ENCODE measurements at places on chromosomes 13 and 19. TPM values are rescaled to one million over a fixed set of nuclear protein-coding genes. Genes with fewer than 3 reads are reported as not detected.
A peak's percentile ranks its signal among the peaks of the same experiment; 100 is the strongest.

The SULT2A1 gene
- not detected for polyA plus RNA-seq

The LRRC63 gene
- 0.03 TPM for polyA plus RNA-seq

- DNase-seq, result no peak
Observed at GRCh38 chr19:1149259-1150045, 24.6 kb downstream of the SBNO2 start.

The GPC6 gene
- polyA plus RNA-seq, result 3.4 TPM

- no peak for DNase-seq
Observed at GRCh38 chr19:55593096-55593772, 6.1 kb downstream of the FIZ1 start.

- peak; percentile 61 for DNase-seq
Observed at GRCh38 chr13:102983496-102983895, 82.7 kb downstream of the SLC10A2 start.

- no peak for DNase-seq
Observed at GRCh38 chr13:66071029-66071428, 1159.1 kb downstream of the PCDH9 start.

GRCh38 chr13:99955107-99955746, 16.3 kb downstream of the ZIC5 start:
- DNase-seq, result no peak

- DNase-seq, result no peak
Observed at GRCh38 chr13:38440666-38441065, 91.0 kb downstream of the UFM1 start.

DNA sequence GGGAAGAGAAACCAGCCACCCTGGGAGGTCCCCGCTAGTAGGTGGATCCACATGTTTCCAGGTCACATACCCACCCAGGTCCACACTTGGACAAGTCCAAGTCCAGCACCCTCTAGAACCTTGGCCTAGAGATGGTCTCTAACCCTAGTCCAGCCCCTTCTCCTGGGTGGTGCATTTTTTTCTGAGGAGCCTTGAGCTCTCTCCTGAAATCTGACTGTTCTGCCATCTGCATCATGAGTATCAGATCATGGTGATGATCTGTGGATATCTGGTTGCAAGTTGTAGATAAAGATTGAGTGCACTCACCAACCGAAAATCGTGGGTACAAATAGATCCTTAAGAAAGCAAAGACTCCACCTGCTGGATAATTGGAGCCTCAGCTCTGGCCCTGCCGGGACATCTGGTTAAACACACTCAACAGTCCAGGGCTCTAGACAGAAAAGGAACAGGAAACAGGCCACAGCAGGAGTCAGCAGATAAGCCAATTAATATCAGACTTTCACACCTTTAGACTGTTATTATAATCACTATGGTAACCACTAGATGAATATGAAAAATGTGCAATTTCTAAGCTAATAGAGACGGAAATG, 41.1 kb downstream of the GPR12 start:
- no peak for DNase-seq

- DNase-seq, result no peak
Observed at GRCh38 chr13:65112531-65112941, 2117.6 kb downstream of the PCDH9 start.

- DNase-seq, result peak; percentile 89
Observed at GRCh38 chr13:44436589-44437337, 63.1 kb downstream of the SERP2 start.

The KIRREL2 gene
- polyA plus RNA-seq, result 0.02 TPM

The FPR1 gene
- 1.2 TPM for polyA plus RNA-seq

The CEACAM4 gene
- polyA plus RNA-seq, result not detected

- DNase-seq, result no peak
Observed at GRCh38 chr19:41848666-41849065, 3.8 kb downstream of the DMRTC2 start.

- DNase-seq, result no peak
Observed at GRCh38 chr19:16351133-16351809, 26.6 kb downstream of the KLF2 start.

The ACP7 gene
- polyA plus RNA-seq, result 1.3 TPM

- no peak for DNase-seq
Observed at GRCh38 chr19:28966737-28967399, 246.1 kb downstream of the UQCRFS1 start.

GRCh38 chr13:44089452-44089851, 209.7 kb downstream of the LACC1 start:
- peak; percentile 53 for DNase-seq

The MADCAM1 gene
- polyA plus RNA-seq, result 0.02 TPM

The KASH5 gene
- not detected for polyA plus RNA-seq

GRCh38 chr13:19791953-19792537, 9.3 kb upstream of the PSPC1 start:
- DNase-seq, result no peak

GRCh38 chr19:55611300-55611982, 6.0 kb downstream of the ZNF865 start:
- DNase-seq, result no peak

Data from mammary epithelial cell (primary cell).